NB4 (cell line): ENCODE measurements at places on chromosomes 2 and 18.

DNA sequence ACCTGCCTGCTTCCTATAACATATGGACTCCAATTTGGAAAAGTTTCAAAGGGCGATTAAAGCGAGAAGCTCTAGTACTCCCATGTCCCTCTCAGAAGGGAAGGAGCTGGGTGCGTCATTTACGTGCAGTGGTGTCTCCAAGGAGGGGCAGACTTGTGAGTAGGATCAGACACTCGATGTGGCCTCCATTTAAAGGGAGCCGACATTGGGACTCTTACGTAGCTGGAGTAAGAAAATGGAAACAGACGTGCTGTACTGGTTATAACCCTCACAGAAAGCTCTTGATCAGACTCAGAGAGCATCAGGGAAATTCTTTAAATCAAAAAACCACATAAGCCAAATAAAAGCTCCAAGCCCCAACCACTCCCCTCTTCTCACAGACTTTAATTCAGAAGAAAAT is 198.5 kb downstream of the KLHL29 start:
- DNase-seq: no peak

GRCh38 chr2:170375192-170375591 is 197.2 kb downstream of the MYO3B start:
- DNase-seq: no peak

- DNase-seq: no peak
Observed at GRCh38 chr18:78731398-78732032, 248.1 kb upstream of the SALL3 start.

DNA sequence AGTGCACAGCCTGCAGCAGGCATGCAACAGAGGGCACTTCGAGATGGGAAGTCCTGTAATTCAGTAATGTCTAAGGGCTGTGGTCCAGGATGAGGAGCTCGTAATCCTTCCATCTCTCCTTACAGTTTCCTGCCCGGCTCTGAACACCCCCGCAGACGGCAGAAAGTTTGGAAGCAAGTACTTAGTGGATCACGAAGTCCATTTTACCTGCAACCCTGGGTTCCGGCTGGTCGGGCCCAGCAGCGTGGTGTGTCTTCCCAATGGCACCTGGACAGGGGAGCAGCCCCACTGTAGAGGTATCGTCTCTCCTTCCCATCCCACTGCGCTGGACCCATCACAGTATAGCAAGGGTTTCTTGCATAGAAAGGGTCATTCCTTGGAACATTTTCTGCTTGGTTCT is 26.7 kb downstream of the FBLN7 start:
- DNase-seq: no peak

GRCh38 chr2:114076961-114077360 is 187.1 kb downstream of the ACTR3 start:
- no peak for DNase-seq

DNA sequence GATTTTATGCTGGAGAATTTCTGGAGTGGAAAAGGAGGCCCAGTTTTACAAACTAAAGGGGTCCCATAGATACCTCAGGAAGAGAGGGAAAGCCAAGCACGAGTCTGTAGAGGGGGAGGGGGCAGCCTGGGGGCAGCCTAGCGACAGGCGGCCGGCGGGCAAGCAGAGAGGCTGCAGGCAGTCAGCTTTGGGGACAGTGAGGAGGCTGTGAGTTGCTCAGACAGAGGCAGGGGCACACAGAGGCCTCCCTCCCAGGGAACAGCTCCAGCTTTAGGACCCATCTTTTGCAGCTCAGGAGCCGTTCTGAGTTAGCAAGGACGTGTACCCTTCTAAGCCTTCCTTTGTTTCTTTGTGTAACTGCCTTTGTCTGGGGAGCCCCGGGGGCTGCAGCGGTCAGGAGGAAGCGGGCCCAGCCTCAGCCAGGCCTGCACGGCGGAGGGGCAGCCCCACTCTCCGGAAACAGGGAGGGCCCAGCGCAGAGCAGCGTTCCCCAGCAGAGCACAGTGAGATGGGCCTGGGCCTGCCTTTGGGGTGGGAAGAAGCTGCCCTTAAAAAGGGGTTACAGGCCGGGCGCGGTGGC is 41.1 kb upstream of the RALBP1 start:
- no peak for DNase-seq

DNA sequence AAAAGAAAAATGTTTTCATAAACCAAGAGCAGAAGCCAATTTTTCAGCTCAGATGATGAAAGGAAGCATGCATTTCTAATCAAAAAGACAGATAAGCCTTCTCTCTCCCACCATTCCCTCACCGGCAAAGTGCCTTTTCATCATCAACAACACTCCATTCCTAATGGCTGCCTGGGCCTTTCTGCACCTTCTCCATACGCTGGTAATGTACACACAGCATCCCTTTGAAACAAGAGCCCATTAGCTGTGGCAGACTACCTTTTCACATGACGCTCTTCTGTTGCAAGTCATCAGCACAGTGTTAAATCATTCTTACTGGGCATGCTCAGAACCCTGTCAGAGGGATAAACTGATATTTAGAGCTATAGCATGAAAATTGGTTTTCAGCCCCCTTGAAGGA is 408.9 kb downstream of the MEIS1 start:
- DNase-seq: no peak

GRCh38 chr2:45625824-45626223 is 14.8 kb upstream of the SRBD1 start:
- DNase-seq: no peak

DNA sequence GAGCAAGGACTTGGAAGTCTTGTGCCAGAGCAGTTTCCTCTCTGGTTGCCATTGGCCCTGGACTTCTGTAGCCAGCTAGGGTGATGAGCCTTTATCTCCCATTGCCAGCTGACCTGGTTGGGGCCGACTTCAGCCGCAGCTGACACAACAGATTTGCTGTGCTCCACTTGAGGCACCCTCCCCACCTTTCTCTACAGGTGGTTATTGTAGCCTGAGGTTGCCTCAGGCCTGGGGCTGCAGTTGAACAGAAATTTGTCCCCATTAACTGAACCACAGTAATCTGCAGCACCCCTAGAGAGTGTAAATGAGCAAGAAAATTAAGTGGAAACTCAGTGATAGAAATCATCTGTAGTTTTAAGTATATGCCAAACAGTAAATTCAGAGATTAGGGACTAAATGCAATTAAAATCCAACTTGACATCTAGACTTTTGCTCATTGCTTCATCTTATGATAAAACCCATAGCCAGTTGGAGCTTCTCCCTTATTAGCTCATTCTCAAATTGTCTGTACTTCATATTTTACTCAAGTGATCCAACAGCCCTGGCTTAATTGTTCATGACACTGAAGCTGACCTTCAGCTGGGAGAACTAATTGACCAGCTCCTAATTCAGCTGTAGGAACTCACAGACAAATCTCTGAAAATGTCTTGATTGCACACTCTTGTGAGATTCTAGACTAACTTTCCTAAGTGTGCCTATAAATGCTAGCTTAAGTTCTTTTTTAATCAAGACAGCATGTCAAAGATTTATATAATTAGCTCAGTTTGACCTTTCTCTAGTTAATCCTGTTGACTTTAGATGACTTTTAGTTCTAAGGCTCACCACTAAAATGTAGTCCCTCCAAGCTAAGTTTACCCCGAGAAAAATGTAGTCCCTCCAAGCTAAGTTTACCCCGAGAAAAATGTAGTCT is 48.9 kb downstream of the COPS8 start:
- no peak for DNase-seq

DNA sequence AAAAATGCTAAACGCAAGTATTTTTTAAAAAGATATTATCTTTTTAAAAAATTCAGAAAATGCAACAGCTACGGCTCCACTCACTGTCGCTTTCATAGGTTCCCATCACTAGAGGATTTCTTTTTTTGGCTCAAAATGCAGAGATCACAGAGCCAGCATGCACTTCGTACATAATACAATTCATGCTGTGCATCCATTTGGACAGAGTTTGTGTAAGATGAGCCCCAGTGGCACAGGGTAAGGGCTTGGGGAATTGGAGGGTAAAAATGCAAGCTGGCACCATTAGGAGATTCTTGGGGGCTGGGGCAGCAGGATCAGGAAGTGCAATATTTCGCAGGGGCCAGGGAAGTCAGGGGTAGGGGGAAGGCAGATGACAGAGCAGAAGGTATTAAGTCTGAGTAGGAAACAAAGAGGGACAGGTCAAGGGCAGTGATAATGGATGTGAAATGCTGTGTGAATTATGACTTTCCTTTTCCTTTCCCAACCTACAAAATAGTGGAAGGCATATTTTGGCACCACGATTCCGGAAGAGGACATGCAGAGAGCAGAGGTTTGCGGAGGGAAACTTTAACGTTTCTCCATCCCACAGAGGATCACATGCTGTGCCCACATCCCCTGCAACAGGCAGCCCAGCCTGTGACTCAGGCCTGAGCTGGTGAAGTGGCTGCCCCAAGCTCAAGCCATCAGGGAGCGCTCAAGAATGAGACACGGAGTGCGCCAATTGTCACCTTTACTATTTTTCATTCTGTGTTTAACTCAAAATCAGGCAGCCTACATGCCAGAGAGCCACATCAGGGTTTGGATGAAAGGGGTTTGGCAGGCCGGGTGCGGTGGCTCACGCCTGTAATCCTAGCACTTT is 4.7 kb downstream of the CAPG start:
- peak; percentile 99 for DNase-seq

DNA sequence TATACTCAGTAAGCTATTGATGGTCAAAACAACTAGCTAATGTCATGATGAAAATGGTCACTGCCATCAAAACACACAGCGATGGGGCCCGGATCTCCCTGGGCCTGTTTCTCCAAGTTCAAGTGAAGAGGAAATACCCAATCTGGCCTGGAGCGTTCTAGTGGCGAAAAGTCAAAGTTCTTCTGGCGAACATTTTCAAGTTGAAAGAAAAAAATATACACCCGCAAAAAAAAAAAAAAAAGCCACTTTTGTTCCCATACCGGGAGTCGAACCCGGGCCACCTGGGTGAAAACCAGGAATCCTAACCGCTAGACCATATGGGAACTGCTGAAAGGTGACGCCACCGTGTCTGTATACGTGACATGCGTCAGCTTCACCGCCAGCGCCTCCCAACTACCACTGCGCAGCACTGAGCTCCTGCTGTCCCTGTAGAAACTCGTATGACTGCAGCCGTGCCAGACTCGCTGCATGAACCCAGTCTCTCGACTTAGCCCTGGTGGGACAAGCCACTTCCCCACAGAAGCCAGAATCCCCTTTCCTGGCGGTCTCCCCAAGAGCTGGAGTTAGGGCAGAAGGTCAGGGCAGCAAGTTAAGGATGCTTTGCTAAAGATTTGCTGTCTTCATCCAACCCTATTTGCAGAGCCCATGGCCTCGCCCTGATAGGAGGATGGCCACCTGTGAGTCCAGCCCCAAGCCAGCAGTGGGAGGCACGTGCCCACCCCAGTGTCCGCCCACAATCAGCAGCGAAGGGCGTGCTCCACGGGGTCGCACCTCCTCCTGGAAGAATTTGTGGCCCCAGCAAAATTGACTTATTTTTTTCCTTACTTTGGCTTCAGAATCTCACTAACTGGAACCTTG is 5.6 kb upstream of the IMP4 start:
- DNase-seq: no peak

DNA sequence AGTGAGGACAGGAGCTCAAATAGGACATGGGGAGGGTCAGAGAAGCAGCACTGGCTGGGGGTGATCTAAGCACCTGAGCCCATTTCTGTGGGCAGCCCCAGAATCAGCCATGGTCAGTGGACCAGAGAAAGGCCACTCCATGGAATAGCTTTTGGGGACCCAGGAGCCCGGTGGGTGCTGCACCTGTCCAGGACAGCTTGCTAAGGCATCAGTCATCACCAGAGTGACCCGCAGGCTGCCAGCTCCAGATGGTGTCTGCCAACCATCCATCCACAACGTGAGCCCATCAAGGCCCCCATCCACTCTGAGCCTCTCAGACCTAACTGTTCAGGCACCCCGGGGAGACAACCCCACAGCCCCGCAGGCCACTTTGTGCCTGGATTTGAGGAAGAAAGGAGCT is 23.6 kb upstream of the COL6A3 start:
- no peak for DNase-seq

DNA sequence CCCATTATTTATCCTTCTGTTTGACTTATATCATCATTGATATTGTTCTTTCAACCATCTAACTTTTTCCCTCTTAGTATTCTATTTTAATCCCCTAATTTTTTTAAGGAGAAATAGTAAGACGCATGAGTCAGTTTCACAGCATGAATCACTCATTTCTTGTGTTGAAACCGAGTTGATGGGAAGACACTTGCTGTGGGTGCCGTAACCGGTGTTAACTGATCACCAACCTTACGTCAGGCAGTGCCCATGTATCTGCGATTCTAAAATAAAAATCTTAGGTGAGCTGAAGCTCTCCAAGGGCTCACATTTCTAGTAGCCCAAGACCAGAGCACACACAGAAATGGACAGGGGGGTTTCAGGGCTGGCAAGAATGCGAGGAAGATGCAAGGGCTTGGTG is 348.1 kb downstream of the GALR1 start:
- peak; percentile 68 for DNase-seq

- DNase-seq: no peak
Observed at GRCh38 chr2:67566958-67567635, 170.0 kb downstream of the ETAA1 start.

DNA sequence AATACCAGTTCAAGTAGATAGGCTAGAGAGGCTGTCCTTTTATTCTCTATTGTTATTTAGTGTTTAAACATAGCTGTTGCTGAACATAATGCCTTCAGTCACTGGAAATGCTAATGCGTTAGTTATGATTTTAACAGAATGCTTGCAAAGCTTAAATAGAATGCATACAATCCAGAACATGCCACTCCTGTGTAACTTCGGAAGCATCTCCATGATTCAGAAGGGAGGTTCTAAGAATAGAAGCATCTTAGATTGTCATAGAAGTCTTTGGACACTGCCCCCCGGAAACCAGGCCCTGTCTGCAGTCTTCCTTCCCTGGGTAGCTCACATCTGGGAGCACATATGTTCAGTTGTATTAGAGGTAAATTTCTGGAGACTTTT is 73.2 kb downstream of the ZNF532 start:
- no peak for DNase-seq

GRCh38 chr2:74481961-74482800 is 617 bp downstream of the CCDC142 start:
- peak; percentile 86 for DNase-seq

DNA sequence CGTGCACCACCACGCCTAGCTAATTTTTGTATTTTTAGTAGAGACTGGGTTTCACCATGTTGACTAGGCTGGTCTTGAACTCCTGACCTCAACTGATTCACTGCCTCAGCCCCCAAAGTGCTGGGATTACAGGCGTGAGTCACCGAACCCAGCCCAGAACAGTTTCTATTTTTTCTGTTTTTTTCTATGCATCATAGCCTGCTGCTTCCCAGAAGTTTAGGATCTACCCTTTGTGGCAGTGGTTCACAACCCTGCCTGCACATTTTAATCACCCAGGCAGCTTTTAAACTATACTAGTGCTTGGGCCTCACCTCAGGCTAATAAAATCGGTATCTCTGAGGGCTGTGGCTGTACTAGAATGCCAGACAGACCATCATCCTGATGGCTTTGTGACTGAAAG is 39.7 kb upstream of the SOCS6 start:
- no peak for DNase-seq

GRCh38 chr2:1251520-1251919 is 161.7 kb upstream of the TPO start:
- DNase-seq: no peak

GRCh38 chr2:105790461-105791149 is 45.9 kb downstream of the NCK2 start:
- DNase-seq: peak; percentile 60

DNA sequence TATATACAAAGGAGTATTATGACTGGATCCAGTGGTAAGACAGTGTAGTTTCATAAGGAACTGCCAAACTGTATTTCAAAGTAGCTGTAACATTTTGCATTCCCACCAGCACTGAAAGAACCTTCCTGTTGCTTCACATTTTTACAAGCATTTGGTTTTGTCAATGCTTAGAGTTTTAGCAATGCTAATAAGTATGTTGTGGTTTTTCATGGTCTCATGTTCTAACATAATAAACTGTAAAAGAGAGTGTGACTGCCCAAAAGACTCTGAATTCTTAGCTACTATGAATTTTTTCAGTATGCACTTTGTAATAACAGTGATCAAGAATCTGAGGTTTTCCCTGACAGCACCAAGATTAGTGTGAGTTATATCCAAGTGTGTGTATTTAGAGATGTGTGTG is 604.2 kb downstream of the XIRP2 start:
- no peak for DNase-seq
